ENCODE measurements at places on chromosomes 7 and 10.
A peak's percentile ranks its signal among the peaks of the same experiment; 100 is the strongest.

- no peak for DNase-seq
Measured at GRCh38 chr7:101707587-101707986, 78.5 kb upstream of the MYL10 start.

GRCh38 chr10:57692255-57692980 is 575.3 kb downstream of the IPMK start:
- no peak for DNase-seq

DNA sequence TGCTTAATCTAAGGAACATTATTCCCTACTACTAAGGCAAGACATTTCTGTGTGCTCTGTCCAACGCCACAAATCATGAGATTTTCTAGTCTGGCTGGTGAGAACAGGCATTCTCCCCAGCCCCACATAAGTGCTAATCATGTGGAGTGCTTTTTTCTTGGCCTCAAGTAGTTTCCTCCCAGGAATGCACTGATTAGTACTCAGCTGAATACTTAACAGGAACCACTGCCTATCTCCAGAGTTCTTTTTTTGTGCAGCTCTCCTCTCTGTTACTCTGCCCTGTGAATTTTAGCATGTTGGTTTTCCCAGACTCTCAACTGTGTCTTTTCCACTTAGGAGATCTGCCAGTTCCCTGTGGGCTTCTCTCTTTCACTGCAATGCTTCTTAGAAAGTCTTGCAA is 1098.5 kb upstream of the LRRTM3 start:
- no peak for DNase-seq

DNA sequence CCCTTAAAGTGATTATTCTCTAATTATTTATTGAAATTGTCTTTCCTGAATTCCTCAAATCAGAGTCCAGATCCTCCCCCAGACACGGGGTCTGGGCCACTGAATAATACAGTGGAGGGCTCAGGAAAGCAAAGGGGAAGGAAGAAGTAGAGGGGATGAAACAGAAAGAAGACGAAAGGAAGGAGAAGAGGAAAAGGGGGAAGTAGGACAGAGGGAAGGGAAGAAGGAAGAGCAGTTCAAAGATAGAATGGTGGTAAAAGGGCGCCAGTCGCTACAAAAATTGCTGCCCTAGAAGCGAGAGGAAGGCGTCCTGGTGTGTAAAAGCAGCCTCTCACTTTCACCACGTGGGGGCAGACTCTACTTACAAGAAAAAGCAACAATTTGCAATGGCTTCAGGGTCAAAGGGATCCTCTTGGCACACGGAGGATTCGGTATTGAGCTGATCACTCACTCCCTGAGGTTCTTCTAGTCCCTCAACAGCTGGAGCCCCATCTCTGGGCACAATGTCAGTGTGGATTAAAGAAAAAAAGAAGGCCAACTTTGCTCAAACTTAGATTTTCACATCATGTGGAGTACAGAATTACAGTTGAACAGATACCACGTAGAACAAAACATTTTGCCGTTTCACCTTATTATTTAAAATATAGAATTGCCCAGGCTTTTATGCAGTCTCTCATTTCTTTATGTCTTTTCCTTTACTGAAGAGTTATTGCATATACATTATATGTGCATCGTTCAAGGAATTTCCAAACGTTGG is 31.4 kb upstream of the NPVF start:
- DNase-seq = peak; percentile 82

- DNase-seq = no peak
Measured at GRCh38 chr7:2545746-2546425, 9.4 kb downstream of the BRAT1 start.

GRCh38 chr10:118642228-118642627 is 46.8 kb upstream of the PRLHR start:
- DNase-seq = no peak

DNA sequence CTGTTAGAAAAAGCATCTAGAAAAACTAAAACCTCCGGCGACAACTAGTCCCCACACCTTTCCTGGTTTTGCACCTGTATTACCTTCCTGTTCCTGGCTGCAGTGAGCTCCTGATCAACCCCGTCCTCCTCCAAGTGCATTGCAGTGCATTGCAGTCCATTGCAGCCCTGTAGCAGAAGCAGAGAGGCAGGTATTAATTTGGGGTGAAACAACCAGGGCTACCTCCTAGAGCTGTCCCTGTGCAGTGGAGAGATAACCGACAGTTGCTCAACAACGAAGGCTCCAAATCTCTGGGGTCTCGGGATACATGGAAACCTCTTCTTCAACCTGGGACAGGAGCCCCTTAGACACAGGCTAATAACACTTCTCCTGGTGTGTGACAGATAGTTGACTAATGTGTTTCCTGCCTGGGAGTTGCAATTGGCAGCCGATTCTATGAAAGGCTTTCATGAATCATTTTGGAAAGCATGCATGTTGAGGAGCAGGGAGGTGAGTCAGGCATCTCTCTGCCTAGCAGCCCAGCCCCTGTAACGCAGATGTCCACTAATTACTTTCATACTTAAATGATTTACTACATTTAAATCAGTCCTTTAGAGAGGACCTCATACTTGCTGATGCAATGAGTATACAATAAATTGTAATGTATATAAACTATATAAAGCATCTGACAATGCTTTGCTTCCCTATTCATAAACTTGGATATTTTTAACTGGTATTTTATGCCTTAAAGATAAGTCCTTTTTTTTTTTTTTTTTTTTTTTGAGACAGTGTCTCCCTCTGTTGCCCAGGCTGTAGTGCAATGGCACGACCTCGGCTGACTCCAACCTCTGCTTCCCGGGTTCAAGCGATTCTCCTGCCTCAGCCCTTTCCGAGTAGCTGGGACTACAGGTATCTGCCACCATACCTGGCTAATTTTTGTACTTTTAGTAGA is 59.0 kb downstream of the PRR15 start:
- no peak for DNase-seq

GRCh38 chr10:76558586-76558985 is 1079.0 kb downstream of the KCNMA1 start:
- DNase-seq = no peak

GRCh38 chr7:3399858-3400257 is 98.8 kb downstream of the SDK1 start:
- no peak for DNase-seq

DNA sequence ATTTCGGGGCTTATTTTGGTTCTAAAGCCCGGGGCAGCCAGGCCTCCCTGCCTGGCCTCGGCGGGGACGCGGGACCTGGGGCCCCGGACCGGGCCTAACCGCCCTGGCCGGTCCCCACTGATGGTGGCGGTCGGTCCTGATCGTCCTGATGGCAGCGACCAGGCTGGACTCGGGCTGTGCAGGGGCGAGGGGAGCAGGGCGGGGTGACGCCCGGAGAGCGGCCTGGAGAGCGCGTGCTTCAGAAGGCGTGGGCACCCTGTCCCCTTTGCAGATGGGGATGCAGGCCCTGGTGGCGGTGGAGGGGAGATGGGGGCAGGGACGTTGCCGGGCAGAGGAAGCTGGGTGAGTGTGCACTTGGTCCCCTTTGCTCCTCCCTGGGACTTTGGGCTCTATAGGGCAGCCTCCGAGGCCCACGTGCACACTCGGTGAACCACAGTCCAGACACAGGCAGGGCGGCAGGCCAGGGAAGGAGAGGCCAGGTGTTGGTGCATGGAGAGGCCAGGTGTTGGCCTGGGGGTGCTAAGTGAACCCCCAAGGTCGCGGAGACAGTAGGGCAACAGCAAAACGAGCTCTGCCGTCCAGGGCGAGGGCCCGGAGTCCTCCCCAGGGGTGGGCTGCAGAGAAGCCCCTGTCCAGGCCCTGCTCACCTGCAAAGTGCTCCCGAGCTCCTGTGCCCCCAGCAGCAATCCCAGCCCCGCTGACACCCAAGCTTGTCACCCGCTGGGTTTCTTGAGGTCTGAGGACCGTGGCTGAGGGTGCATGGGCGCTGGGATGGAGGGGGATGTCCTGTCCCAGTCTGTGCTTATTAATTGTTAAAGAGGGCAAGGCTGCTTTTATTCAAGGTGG is 42.4 kb upstream of the FAM20C start:
- DNase-seq = peak; percentile 23

- DNase-seq = no peak
Measured at GRCh38 chr7:116551692-116552091, 26.9 kb downstream of the CAV1 start.

- no peak for DNase-seq
Measured at GRCh38 chr10:78804411-78805032, 264.2 kb upstream of the ZMIZ1 start.

GRCh38 chr10:84424731-84425167 is 96.4 kb downstream of the CCSER2 start:
- DNase-seq = no peak

DNA sequence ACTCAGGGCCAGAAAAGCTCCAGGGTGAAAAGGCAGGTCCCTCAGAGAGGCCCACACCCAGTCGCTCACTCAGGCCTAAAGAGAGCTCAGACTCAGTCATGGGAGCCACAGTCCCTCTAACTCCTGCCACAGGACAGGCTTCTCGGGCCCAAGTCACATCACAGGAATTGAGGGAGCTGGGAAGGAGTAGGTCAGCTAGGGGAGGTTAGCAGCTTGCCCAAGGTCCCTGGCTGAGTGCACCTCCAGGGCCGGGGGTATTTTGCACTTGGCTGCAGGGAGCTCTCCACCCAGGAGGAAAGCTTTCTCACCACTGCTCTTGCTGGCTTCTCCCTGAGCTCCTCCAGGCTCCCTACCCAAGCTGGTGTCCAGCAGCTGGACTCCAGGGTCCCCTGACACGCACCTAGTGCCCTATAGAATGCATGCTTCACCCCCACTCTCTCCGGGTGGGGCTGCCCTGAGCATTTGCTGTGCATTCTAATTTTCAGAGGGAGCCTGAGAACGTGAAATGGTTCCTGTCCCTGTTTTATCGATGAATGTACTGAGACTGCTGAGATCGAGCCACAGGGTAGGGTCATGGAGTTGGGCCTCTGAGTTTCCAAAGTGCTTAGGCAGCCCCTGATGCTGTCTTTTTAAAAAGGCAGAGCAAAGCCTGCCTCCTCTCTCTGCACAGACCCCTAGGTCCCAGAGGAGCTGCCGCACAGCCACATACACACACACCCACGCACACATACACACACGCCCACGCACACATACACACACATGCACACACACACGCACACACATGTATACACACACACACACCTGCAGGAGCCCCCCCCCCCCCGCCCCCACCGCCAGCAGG is 37.9 kb upstream of the RET start:
- DNase-seq = no peak

- no peak for DNase-seq
Measured at GRCh38 chr7:42096681-42097561, 140.1 kb downstream of the GLI3 start.

DNA sequence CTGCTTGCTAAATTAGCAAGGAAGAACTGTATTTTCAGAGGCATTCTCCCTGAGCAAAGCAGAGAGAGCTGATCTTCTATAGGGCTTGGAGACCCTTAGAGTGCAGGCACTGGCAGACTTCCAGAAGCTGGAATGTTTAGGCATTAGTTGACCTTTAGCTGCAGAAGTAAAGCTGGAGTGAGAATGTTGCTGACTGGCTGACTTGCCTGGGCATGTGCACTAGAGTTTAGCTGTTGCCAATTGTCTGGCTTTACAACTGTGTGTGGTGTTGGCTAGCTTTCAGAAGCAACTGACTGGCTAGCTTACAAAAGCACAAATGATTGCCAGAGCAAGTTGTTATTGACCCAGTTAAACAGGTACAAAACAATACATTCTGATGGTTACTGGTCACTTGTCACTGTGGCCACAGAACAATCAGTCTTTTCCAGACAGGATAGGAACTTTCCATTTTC is 25.1 kb downstream of the FAM13C start:
- DNase-seq = no peak

DNA sequence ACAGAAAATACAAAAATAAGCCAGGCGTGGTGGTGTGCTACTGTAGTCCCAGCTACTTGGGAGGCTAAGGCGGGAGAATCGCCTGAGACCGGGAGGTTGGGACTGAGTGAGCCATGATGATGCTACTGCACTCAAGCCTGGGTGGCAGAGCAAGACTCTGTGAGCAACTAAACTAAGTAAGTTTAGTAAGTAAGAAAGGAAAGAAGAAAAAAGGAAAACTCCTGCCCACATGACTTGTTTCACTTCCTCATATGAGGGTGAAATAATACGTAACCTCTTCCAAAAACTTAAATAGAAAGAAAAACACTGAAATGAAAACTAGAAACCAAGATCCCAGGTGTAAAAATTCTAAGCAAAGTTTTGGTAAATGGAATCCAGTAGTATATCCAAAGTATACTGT is 79.6 kb downstream of the LARP4B start:
- no peak for DNase-seq

- no peak for DNase-seq
Measured at GRCh38 chr7:7921830-7922229, 46.8 kb upstream of the GLCCI1 start.

DNA sequence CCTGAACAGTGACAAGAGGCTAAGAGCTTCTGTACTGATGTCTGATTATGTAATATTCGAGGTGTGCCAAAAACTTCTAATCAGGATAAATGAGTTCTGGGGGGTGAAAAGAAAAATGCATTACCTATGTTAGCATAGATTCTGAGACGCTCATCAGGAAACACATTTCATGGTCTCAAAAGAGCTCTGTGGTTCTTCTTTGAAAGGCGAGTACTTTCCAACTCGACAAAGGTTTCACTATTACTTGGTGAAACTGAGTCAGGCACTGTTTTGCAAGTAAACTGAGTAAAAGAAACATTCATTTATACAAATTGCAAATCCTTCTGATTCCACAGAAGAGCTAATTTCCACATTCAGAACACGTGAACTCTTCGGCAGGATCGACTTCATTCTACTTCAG is 523.2 kb downstream of the GATA3 start:
- DNase-seq = no peak

- DNase-seq = no peak
Measured at GRCh38 chr7:78490524-78490923, 692.0 kb downstream of the PHTF2 start.

DNA sequence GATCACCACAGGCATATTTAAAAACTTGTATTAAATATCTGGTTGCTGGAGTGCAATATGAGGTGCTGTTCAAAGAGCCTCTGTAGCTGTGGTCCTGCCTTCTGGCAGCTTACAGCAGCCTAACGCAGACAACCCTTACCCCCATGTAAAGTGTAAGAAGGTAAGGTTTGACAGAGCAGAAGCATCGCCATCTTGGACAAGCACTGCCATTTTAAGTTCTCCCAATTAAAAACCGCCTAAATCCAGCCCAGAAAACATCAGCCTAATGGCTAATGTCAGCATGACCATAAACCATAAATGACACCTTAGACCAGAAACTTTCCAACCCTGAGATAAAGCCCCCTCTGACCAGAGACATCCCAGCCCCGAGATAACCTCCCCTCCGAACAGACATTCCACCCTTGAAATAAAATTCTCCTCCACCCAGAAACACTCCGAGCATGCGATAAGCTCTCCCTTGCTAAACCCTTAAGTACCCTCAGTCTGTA is 5.3 kb upstream of the OIT3 start:
- no peak for DNase-seq

DNA sequence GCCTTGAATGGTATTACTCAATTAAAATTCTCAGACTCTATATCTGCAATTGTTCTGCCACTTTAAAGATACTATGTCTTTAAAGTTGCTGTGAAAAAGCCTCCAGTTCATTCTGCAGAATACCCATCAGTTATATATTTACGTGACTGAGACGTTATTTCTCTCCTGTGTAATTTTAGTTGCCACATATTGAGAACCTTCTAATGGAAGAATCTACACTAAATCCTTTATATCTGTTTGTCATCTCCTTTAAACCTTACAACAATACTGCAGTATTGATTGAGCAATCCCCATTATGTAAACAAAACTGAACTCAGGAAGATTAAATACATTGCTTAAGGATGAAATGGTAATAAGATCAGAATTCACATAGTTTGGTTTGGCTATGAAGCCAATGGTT is 30.0 kb downstream of the GPR141 start:
- no peak for DNase-seq

- no peak for DNase-seq
Measured at GRCh38 chr7:100093925-100094486, 5.2 kb downstream of the COPS6 start.

- DNase-seq = no peak
Measured at GRCh38 chr7:152872745-152873118, 113.2 kb downstream of the ACTR3B start.

All from CD4-positive, CD25-positive, alpha-beta regulatory T cell (primary cell).